Fibroblast of skin of left quadriceps (primary cell): ENCODE measurements at places on chromosomes 6 and 20.

DNA sequence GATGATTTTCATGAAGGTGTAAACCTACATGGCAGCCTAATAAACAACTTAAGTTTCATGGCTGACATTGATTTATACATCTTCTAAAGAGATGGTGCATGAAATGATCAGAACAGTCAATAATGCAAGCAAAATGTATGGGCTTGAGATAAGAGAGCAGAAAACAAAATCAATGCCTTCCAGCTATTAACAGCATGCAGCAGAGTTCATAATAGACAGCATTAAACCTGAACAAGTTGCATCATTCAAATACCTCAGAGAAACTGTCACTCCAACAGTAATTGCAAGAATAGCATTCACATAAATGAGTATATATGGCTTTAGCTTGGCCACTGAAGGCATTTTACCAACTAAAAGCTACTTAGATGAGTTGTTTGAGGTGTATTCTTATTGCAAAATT, 319.6 kb upstream of the ARID1B start:
- no peak for DNase-seq

GRCh38 chr6:121764493-121764892, 329.0 kb downstream of the GJA1 start:
- no peak for DNase-seq

- peak; percentile 41 for DNase-seq
These were observed 67.5 kb upstream of the TFB1M start for GRCh38 chr6:155381673-155382337.

GRCh38 chr20:57250607-57251343, 15.7 kb downstream of the BMP7 start:
- no peak for DNase-seq

- no peak for DNase-seq
These were observed 631 bp downstream of the ULBP2 start for GRCh38 chr6:149942461-149942829.

GRCh38 chr20:42795111-42795695, 394.5 kb downstream of the PTPRT start:
- no peak for DNase-seq

- peak; percentile 22 for DNase-seq
These were observed 58.7 kb upstream of the SLC2A12 start for GRCh38 chr6:134111062-134111677.

GRCh38 chr6:22929311-22929985, 360.1 kb downstream of the HDGFL1 start:
- DNase-seq, result no peak

GRCh38 chr6:21587961-21588480, 5.5 kb upstream of the SOX4 start:
- no peak for DNase-seq

DNA sequence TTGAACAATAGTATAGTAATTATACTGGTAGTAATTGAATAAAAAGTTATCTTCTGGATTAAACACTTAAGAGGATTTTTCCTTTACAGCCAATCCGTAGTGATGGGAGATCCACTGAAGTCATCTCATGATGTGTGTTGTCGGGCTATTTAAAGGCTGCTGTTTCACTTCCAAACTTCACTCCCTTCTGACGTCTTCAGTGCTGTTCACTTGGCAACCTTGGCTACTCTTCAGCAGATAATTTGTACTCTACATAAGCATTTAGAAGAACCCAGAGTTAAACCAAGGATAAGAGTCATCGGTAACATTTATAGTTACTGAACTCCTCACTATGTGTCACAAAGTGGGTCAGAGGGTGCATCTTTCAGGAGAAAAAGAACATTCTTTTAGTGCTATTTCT, 179.1 kb upstream of the EYA4 start:
- no peak for DNase-seq

GRCh38 chr6:125101631-125102030, 51.9 kb upstream of the TPD52L1 start:
- no peak for DNase-seq

- no peak for DNase-seq
These were observed 51.5 kb downstream of the PTPRT start for GRCh38 chr20:43138061-43138770.

GRCh38 chr20:36408219-36408618, 102.1 kb downstream of the DLGAP4 start:
- no peak for DNase-seq

GRCh38 chr6:16345449-16346330, 107.3 kb downstream of the GMPR start:
- peak; percentile 91 for DNase-seq

- peak; percentile 20 for DNase-seq
These were observed 5.5 kb upstream of the CDSN start for GRCh38 chr6:31125586-31126363.

- DNase-seq, result no peak
These were observed 16.7 kb upstream of the TLDC2 start for GRCh38 chr20:36859282-36859555.

DNA sequence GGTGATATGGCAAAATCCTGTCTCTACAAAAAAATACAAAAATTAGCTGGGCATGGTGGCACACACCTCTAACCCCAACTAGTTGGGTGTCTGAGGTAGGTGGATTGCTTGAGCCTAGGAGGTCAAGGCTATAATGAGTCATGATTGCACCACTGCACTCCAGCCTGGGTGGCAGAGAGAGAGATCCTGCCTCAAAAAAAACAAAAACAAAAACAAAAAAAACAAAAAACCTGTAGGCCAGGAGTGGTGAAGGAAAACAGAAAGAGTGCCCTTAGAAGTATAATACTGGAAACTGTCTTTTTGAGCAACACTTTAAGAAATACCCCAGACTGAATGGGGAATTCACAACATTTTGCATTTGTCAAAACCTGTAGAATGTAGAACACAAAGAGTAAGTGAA, 85.3 kb downstream of the JARID2 start:
- DNase-seq, result no peak

DNA sequence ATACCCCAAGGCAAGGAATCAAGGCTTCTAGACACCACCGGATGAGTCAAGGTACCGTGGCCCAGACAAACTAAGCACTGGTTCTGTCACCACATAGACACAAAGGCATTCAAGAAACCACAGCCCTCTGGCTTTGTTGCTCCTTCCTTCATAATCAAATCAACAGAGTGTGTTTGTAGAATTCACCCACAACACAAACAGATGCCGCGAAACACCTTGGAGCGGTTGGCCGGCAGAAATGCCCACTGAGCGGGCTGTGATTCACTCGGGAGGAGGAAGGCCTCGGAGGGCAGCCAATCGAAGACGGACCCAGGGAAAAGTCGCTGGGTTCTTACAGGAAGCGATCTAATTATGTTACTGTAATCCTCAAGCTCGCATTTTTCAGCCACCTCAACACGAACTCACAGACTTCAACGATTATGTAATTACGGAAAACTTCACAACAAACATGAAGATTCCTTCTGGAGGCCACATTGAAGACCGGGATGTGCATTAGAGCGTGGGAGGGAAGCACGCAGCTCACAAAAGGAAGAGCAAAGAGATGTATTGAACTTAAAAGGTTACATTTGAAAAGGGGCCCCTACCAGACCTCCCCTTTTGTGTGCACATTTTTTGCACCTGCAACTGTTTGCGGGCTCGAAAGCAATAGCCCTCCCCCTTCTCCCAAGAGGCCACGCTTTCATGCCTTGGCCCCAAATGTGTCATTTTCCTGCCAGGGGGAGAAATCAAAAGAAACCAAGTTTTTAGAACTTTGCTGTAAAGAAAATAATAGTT, 184.7 kb upstream of the PREP start:
- peak; percentile 74 for DNase-seq

GRCh38 chr6:25253351-25253750, 25.8 kb upstream of the CARMIL1 start:
- DNase-seq, result no peak

GRCh38 chr6:126747728-126748540, 370.5 kb upstream of the RSPO3 start:
- peak; percentile 78 for DNase-seq

GRCh38 chr6:55636406-55637102, 57.6 kb upstream of the HMGCLL1 start:
- peak; percentile 31 for DNase-seq

GRCh38 chr6:89433252-89434149, 549 bp downstream of the ANKRD6 start:
- no peak for DNase-seq

DNA sequence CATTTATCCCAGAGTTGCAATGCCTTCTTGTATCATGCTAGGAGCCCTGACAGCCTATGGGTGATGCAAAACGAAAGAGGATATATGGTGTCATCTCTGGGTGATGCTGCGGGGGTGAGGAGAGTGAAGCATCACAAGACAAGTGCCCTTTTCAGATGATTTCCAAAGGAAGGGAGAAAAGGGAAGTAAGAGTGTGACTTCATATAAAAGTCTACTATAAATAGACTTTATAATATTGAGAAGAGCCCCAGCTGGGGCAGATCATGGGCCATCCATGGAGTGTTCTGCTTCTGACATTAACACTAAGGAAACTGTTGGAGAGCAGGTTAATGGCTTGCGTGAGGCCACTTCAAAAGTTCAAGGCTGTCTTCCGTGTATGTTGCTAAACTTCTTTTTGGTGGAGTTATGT, 4.4 kb downstream of the CD83 start:
- DNase-seq, result no peak

DNA sequence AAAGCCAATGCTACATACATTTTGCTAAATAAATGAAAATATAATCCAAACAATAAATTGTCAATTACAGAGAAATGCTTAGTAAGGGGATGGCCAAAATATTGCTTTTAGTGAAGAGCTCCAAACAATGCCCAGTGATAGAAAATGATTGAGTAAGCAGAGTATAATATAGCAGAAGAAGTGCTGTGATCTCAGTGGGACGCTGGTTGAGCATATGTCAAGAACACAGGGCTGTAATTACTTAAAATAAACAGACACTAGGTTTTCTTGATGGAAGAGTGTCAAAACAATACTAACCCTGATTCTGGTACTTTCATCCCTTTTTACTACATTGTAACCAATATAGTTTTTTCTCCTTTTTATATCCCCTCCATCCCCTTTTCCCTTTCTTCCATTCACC, 150.3 kb downstream of the GRIK2 start:
- no peak for DNase-seq

DNA sequence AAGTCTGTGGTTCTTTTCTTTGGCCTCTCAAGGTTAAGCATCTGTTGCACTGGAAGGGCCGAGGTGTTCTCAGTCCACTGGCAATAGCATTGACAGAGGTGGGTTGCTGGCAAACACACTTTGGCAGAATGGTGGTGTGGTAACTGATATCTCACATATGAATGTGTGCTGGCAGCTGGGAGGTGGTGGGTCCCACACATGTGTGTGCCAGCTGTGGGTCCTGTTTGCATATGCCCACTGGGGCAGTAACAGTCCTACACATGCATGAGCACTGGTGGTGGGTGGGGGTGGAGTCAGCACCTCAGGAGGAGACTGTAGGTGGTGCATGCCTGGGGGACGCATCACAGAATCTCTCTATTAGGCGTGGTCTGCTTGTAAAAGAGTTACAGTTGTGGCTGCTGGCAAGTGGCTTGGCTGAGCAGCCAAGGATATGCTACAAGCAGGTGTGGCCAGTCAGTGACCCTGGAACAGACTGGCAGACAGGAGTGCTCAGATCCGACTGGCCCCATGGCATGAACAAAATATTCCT, 934.3 kb downstream of the GRIK2 start:
- no peak for DNase-seq

GRCh38 chr20:4375881-4376280, 345.8 kb upstream of the PRND start:
- DNase-seq, result peak; percentile 84

GRCh38 chr6:103798166-103798565, 1061.6 kb downstream of the HACE1 start:
- no peak for DNase-seq

GRCh38 chr20:40682104-40682981, 6.7 kb downstream of the MAFB start:
- DNase-seq, result no peak

GRCh38 chr6:77740380-77740779, 87.5 kb downstream of the MEI4 start:
- DNase-seq, result no peak

GRCh38 chr6:37702314-37702713, 4.6 kb upstream of the MDGA1 start:
- DNase-seq, result no peak

GRCh38 chr20:62652041-62652893, 10.0 kb downstream of the SLCO4A1 start:
- peak; percentile 53 for DNase-seq

- DNase-seq, result no peak
These were observed 65.9 kb downstream of the CRYBG1 start for GRCh38 chr6:106426250-106426970.

- peak; percentile 96 for DNase-seq
These were observed 19.5 kb downstream of the ZNF311 start for GRCh38 chr6:28985462-28986164.

- DNase-seq, result no peak
These were observed 1.4 kb downstream of the ZNF184 start for GRCh38 chr6:27471365-27472115.

DNA sequence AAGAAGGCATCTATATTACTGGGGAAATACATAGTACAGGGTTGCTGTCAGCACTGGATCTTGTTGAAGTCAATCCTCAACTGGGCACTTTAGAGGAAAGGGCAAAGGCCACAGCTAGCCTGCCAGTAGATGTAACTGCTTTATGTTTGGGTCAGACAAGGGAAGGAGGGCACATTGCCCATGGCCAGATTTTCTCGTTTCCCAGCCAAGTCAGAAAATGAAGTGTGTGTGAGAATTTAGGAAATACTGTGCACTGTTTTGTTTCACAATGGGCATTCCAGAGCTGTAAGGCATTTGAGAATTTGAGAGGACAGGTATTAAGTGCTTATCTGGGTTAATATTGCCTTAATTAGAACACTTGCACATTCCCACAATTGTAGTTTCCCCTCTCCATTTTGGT, 183.9 kb upstream of the MCHR2 start:
- no peak for DNase-seq

- no peak for DNase-seq
These were observed 10.3 kb upstream of the C6orf58 start for GRCh38 chr6:127566651-127567050.

- DNase-seq, result peak; percentile 74
These were observed 87.9 kb downstream of the UNC5CL start for GRCh38 chr6:40950986-40951698.

DNA sequence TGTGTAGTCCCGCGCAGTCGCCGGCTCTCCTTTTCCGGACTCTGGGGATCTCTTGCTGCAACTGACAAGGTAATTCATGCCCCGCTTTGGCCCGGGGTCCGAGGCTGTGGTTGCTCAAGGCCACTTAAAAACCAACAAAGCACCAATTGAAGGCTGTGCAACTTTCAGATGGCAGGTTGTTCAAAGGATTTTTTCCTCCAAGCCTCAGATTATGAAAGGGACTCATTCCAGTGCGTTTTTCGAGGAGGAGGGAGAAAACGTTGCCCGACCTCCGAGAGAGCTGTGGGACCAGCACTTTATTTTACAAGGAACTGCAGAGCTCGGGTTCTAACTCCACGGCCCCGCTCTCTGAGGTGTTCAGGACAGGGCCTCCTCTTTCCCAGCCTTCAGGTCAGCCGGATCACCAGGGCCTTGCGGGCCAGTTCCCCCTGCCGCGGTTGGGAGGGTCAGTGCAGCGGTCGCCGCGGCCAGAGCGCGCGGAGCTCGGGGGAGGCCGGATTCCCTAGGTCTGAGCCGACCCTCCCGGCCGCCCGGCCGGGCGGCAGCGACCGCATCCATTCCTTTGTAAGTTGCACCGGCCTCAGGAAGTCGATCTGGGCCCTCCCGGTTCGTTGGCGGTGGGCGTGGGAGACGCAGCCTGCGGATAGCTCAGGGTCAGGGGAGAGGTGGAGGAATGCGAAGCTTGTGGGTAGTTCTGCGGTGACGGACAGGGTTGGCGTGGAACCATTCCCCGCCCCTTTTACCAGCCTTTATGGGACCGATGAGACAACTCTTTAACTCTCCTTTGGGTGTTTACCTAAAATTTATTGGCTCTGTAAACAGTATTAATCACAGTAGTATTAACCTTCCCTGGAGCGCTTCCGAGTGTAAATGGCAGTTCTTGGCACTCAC, 1.6 kb downstream of the UTRN start:
- DNase-seq, result peak; percentile 59
